ENCODE measurements at places on chromosomes 11 and 22.

GRCh38 chr11:579830-580601 lies 3.7 kb downstream of the PHRF1 start:
- no peak for DNase-seq

- DNase-seq, result no peak
These were observed 38.6 kb upstream of the RPS13 start for GRCh38 chr11:17116117-17116516.

DNA sequence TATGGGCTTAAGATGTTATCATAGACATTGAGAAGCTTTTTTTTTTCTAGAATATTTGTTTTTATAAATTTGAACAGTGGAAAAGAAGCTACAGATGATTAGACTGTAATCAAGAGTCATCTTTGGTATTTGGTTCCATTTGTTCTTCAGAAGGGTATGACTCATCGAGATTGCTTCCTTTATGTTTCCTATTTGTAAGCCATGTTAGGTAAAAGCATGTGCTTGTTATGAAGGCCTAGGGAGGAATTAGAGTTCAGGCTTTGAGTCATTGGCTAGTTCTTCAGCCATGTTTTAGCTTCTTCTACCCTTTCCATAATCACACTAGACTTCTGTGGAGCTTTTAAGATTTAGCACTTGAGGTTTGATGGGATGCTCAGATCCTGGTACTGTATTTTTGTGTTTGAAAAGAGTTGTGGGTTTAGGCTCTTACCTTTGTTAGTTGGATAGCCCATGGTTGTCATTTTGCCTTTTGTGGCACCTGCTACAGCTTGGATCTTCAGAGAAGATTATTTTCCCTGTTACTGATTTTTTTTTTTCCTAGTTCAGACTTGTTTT lies 44.3 kb downstream of the POLD3 start:
- no peak for DNase-seq

GRCh38 chr11:81907996-81908395 lies 825.7 kb downstream of the FAM181B start:
- no peak for DNase-seq

DNA sequence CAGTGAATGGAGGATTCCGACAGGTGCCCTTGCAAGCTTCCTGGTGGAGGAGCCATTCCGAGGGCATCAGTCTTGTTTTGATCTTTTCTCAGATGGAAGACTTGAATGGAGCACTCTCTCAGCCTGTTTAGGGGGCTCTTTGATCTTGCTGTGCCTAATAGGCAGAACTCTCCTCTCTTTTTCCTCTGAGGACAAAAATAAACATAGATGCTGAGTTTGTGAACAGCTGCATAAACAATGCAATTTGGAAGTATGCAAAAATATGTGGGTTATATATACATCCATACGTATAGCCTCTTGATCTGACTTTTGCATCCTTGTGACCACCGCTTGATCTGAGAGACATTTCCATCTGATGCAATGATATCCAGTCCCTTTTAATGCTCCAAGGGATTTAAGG lies 29.1 kb downstream of the BARX2 start:
- DNase-seq, result no peak

GRCh38 chr11:78660471-78660870 lies 85.8 kb upstream of the NARS2 start:
- DNase-seq, result no peak

- no peak for DNase-seq
These were observed 8.5 kb upstream of the DGCR8 start for GRCh38 chr22:20071524-20071972.

DNA sequence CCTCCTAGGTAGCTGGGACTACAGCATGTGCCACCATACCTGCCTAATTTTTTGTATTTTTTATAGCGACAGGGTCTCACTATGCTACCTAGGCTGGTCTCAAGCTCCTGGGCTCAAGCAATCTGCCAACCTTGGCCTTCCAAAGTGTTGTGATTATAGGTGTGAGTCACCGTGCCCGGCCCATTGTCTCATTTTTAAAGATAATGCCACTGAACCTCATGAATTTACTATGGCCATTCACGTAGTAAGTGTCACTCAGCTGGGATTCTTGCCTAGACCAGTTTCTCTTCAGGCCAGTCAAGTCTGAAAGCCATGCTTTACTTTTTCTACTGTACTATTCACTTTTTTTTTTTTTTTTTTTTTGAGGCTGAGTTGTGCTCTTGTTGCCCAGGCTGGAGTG lies 22.4 kb downstream of the DEPDC5 start:
- no peak for DNase-seq

DNA sequence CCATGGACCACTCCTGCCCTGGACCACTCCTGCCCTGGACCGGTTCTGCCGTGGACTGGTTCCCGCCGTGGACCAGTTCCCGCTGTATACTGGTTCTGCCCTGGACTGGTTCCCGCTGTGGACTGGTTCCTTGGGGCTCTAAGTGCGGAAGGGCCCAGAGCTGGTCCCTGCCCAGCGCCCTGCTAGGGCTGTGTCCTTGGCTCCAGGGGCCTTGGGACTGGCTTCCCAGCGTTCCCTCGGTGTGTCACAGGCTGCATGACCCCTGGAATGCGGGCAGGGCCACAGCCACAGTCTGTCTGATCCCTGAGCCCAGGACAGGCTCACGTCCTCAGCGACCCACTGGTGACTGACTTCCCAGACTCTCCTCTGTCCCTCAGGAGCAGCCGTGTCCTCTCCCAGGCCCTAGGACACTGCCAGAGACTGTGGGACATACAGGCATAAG lies 412.2 kb downstream of the TBC1D22A start:
- DNase-seq, result peak; percentile 2

GRCh38 chr11:134365011-134365925 lies 33.5 kb downstream of the GLB1L2 start:
- DNase-seq, result no peak

- DNase-seq, result no peak
These were observed 6.2 kb upstream of the RGL4 start for GRCh38 chr22:23684561-23685031.

DNA sequence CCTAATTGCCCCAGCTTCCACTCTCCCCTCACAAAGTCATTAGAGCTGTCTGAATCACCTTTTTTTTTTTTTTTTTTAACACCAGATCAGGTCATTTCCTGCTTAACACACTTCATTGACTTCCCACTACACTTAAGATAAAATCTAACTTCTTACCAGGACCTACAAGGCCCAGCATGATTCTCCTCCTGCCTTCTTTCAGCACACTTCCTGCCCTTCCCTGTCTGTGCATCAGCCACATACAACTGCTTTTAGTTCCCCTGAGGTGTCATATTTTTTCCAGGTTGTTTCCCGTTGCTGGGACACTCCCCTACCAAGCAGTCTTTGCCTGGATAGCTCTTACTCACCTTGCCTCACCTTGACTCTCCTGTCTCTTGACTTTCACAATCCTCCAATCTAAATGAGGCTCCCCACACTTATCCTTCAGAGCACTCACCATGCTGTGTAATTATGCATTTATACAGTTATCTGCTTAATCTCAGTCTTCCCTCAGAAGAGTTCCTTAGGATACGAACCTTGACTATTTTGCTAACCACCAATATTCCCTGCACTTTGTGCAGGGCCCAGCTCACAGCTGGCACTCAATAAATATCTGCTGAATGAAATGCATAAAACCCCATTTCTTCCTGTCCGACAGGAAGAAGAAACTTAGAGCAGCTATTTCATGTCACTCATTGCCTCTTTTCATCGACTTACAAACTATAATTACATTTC lies 96.6 kb upstream of the AKIP1 start:
- no peak for DNase-seq

GRCh38 chr11:129402206-129403171 lies 26.8 kb downstream of the BARX2 start:
- DNase-seq, result no peak

- DNase-seq, result peak; percentile 67
These were observed 12.8 kb upstream of the HYLS1 start for GRCh38 chr11:125874556-125875124.

DNA sequence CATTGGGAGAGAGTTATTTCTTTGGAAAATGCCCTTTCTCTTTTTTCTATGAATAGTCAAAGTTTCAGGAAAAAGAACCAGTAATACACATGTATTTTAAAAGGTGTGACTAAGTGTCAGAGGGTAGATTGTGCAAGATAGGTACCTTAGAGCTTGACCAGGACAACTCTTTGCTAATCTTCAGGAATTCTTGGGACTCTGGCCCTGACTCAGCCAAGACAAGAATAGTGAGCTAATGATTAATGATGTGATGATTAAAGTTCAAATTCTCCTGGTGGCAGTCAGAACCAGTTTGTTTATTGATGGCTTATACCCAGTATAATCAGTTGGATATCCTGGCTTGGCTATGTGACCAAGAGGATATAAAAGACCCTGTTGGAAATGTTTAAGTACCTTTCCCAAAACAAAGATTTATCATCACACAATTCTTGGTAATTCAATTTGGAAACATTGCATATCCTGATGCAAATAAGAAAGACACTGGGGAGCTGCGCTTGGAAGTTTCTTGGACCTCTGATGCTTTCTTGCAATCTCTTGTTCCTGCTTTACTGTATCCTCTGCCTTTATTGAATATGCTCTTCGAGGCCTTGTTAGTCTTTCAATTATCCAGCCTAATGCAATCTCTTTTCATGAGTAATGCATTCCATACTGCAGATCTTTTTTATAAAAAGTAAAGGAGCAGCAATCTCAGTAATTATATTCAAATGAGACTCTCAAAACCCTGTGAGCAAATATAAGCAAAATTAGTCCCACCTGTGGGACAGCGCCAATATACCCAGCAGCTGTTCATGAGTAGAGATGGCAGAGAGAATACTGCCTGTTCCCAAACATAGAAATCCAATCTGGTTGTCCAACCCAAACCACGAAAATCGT lies 48.0 kb upstream of the CEP126 start:
- DNase-seq, result no peak

GRCh38 chr11:128695539-128696221 lies 1.8 kb downstream of the FLI1 start:
- DNase-seq, result no peak

All from WERI-Rb-1 (cell line).